ENCODE measurements at places on chromosomes 3 and 15. TPM values are rescaled to one million over a fixed set of nuclear protein-coding genes. Genes with fewer than 3 reads are reported as not detected.

The RETNLB gene
- total RNA-seq = not detected

The SERPINI2 gene
- total RNA-seq = not detected

The STX19 gene
- 2.8 TPM for total RNA-seq

The SETMAR gene
- 15.0 TPM for total RNA-seq

The CEP70 gene
- total RNA-seq = 8.2 TPM

The SEMA3B gene
- 10.6 TPM for total RNA-seq

The RTF1 gene
- total RNA-seq = 12.9 TPM

The IL17RE gene
- total RNA-seq = 4.9 TPM

The STXBP5L gene
- total RNA-seq = 0.70 TPM

The CCDC39 gene
- total RNA-seq = 0.23 TPM

The SH3GL3 gene
- 1.3 TPM for total RNA-seq

The CACNA2D2 gene
- total RNA-seq = not detected

The RAF1 gene
- total RNA-seq = 48.3 TPM

The SPESP1 gene
- 4.8 TPM for total RNA-seq

The OR4F15 gene
- not detected for total RNA-seq

The SCAMP5 gene
- total RNA-seq = 0.68 TPM

The LRRIQ4 gene
- not detected for total RNA-seq

The GATA2 gene
- total RNA-seq = 4.4 TPM

The WNT7A gene
- not detected for total RNA-seq

The KLHL40 gene
- total RNA-seq = 0.17 TPM

The TRH gene
- 0.85 TPM for total RNA-seq

The BTLA gene
- not detected for total RNA-seq

The SCAANT1 gene
- total RNA-seq = not detected

The SEMA3G gene
- not detected for total RNA-seq

The PRTG gene
- total RNA-seq = 2.9 TPM

The USF3 gene
- 7.7 TPM for total RNA-seq

The ISL2 gene
- 0.12 TPM for total RNA-seq

The ESYT3 gene
- total RNA-seq = 1.4 TPM

The LDHAL6B gene
- total RNA-seq = not detected

The ACOX2 gene
- total RNA-seq = 30.9 TPM

The FOXL2NB gene
- not detected for total RNA-seq

The RHOA gene
- total RNA-seq = 418 TPM

The FBXL2 gene
- total RNA-seq = 13.1 TPM

The TICRR gene
- 0.34 TPM for total RNA-seq

The TMEM266 gene
- total RNA-seq = not detected

The PFN2 gene
- total RNA-seq = 74.6 TPM

The SI gene
- total RNA-seq = not detected

The TMEM212 gene
- total RNA-seq = not detected

The WNT5A gene
- 13.1 TPM for total RNA-seq

The GPX1 gene
- total RNA-seq = 296 TPM

The GOLGA8J gene
- total RNA-seq = not detected

The TOPAZ1 gene
- total RNA-seq = not detected

The DUOX1 gene
- total RNA-seq = not detected

The RCCD1 gene
- 7.4 TPM for total RNA-seq

The SAMD7 gene
- total RNA-seq = not detected

The MESP1 gene
- 0.26 TPM for total RNA-seq

The GREM1 gene
- 3.6 TPM for total RNA-seq

The IL20RB gene
- total RNA-seq = 2.8 TPM

The VWA5B2 gene
- total RNA-seq = not detected

The IRAK2 gene
- 1.5 TPM for total RNA-seq

All from pericardium fibroblast (primary cell).